ENCODE measurements at places on chromosomes 16 and 17. TPM values are rescaled to one million over a fixed set of nuclear protein-coding genes. Genes with fewer than 3 reads are reported as not detected.
A peak's percentile ranks its signal among the peaks of the same experiment; 100 is the strongest.

- ATAC-seq, result no peak
Observed at GRCh38 chr16:81684901-81685300, 94.2 kb upstream of the PLCG2 start.

DNA sequence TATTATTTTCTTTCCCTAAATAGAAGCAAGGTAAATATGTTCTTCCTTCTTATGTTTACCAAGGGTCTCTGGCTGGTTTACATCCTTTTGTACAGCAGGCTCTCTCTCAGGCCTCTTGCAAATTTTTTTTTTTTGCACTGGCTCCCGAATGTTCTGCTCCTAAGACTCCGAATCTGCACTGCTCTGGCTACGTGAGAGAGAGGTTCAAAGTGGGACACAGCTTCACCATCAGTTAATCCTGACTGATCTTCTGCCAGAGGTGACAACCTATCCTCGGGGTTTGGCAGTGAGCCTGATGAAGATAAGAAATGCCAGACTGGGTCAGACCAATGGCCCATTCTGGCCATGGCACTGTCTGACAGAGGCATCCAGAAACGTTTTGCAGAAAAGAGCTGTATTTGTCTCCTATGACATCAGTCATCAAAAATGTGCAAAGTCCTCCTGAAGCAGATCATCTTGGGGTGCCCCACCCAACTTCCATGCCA lies 136.9 kb downstream of the GRIN2A start:
- no peak for ATAC-seq

The PYDC1 gene
- total RNA-seq, result 0.61 TPM

DNA sequence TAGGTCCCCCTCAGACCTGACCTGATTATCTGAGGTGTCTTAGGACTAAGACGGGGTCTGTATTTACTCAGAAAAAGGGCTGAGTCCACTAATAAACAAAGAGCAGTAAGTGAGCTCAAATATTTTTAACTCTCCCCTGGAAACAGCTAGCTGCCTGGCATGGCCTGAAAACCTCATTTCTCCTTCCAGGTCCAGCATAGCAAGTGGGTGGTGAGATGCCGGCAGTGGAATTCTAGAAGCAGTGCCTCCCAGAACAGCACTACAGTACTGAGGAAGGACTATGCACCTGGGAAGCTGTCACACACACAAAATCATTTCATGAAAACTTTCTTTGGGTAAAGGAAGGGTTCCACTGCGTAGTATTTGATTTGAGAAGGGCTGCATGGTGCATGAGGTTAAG lies 29.5 kb upstream of the CFAP20 start:
- ATAC-seq, result no peak

DNA sequence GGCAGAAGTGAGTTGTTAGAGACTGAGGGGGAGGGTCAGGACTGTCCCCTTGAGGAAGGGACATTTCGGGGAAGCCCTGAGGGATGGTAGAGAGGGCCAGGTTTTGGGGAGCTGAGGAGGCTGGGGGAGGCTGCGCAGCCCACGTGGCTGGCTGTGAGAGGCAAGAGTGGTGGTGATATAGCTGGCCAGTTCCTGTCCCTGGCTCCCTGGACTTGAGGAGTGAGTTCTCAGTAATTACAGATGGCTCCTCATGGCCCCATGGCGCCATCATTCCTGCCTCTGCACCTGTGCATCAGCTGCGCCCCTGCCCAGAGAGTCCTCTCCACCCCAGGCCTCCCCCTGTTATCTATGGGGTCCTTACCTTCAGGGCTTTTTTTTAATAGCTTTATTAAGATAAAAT lies 30.3 kb downstream of the MPRIP start:
- no peak for ATAC-seq

DNA sequence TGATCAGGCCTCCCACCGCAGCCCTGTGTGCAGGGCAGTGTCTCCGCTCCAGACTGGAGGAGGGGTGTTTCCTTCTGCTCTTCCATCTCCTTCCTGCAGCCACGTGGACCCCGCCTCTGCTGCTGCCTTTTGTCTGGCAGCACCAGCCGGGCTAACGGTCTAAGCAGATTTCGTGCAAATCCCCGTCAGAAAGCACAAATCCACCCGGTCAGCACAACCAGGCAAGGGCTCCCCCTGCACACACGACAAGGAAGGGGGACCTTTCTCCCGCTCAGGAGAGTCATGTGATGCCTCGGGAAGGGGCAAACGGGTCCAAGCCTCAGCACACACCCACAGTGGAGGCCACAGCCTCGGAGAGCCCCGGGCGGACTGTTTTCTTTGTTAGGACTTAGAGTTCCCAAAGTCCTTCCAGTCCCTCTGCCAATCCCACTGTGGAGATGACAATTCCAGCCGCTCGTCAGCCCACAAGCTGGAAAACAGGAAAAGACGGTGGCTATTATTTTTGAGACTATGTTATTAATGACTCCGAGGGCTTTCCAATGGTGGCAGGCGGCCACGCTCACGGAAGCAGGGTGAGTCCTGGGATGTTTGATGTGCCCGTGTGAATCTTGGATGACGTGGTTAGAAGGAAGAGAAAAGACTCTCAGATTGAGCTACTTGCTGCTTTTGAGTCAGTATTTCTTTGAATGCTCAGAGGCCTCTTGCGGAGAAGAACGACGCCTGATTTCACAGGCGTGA lies 22.5 kb upstream of the MEAK7 start:
- ATAC-seq, result no peak

DNA sequence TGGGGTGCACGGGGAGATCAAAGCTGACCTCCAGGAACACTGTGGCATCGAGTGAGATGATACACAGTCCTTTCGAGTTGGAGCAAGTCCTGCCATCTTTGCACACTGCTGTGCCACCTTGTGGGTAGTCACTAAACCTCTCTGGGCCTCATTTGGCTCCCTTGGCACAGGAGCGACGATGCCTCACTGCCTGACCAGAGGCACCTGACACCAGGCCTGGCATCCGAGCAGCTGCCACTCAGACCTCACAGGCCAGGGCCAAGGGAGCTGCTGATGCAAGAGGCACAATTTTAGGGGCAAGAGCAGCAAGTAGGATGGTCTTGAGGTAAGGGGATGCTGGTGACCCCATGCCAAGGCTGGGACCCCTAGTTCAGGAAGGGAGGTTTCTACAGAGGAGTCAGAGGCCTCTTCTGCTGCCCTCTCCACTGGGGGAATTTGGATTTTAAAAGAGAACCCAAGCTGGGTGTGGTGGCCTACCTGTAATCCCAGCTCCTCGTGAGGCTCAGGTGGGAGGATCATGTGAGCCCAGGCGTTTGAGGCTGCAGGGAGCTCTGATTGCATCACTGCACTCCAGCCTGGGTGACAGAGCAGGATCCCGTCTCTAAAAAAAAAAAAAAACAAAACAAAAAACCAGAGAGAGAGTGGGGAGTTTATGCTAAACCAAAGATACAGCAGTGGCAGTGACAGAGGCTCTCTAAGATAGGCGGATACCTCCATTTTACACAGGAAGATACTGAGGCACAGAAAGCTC lies 6.7 kb upstream of the ADGRG1 start:
- ATAC-seq, result no peak

DNA sequence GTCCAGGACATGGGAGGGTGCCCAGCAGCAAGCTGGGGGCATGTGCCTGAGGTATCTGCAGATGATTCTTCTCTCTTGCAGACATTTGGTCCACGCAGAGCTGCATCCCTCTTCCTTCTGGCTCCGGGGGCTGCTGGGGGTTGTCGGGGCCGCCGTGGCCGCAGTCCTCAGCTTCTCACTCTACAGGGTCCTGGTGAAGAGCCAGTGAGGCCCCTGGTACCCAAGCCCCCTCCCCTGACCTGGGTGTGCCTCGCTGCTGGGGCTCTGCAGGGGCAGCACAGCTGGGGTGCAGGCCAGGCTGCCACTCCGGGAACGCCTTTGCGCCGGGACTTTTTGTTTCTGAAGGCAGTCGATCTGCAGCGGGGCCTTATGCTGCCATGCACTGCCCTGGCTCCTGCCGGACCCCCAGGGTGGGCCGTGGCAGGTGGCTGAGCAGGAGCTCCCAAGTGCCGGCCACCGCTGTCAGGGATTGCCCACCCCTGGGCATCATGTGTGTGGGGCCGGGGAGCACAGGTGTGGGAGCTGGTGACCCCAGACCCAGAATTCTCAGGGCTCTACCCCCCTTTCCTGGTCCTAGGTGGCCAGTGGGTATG lies 2.0 kb upstream of the RHBDL1 start:
- no peak for ATAC-seq

The TNFRSF17 gene
- total RNA-seq, result not detected

DNA sequence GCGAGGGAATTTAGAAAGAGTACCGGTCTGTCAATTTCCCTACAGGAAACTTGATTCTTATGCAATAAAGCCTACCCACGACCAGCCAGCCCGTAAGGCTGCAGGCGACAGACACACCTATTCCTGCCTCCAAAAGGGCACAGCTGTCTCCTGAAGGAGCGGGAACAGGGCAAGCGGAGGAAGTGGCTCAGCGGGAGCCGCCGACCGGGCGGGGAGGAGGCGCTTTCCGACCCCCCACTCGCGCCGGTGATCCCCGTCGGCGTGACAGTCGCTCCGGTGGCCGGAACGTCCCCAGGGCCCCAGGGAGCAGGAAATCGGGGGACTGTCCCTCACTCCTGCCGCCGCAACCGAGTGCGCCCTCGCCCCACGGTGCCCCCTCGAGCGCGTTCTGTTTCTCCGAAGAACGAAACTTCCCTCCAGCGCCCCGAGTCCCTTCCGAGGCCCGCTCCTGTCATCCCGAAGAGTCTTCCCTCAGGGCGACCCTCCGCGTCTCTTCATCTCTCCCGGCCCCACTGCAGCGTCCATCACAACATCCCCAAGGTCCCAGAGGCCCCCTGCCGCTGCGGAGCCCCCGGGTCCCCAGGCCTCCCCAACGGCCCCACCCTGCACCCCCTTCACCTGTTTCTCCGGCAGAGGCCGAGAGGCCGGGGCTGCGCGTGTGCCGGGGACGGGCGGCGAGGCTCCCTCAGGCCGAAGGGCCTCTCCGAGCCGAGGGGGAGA lies 421 bp downstream of the STAT3 start:
- no peak for ATAC-seq

DNA sequence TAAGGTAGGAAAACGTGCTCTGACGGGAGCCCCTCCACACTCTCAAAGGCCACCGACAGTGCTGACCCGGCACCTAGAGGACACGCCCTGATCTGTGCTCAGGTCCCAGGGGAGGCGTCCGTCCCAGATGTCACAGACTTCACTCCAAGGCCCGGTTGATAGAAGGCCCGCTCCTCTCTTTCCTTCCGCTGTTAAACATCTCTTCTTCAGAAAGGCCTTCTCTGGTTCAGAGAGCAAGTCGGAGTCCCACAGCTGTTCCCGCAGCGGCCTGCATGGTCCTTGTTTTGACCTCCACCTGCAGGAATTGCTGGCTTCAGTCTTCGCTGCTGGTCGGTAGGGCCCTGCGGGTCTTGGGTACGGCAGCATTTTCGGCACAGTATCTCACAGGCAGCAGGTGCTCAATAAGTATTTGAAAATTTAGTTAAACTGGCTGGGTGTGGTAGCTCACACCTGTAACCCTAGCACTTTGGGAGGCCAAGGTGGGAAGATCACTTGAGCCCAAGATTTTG lies 88.5 kb downstream of the MRC2 start:
- ATAC-seq, result no peak

GRCh38 chr16:27401768-27402568 lies at the start of gene IL21R:
Gene IL21R (plus strand): TSS chr16:27402174. CDS start chr16:27430072, 27,898 bp downstream.
- peak; percentile 61 for ATAC-seq

DNA sequence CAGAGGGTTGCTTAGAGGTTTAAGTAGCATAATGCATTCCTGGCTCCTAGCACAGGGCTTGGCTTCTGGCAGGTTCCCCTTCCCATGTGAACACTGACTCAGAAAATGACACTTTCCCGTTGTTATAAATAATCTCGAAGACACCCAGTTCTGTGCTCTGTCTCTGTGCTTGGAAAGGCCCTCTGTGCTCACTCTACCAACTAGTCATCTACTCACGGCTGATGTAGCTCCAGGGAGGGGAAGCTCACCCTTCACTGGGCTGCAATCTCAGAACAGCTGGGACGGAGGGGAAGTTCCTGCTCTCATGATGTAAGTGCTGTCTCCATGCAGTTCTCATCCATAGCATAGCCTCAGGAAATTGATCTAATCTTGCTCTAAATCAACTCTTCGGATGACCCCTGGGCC lies 230.5 kb upstream of the ASIC2 start:
- no peak for ATAC-seq

GRCh38 chr16:11047057-11047456 lies 102.7 kb downstream of the CLEC16A start:
- no peak for ATAC-seq

The MYO1C gene
- 51.0 TPM for total RNA-seq

DNA sequence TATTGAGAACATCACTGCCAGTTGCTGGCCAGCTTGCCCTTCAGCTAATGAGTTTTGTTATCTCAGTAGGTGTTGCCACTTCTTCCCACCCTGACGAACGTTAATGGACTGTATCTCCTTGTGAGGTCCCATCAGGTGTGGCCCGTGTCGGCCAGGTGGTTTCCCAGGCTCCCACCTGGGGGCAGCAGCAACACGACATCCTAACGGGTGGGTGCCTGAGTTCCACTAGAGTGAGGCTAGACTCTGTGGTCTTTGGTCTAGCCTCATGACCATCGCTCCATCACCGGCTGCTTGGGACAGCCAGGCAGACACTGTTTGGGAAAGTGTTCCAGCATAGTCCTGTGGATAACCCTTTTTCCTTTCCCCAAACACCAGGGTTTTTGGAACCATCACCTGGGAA lies 45.6 kb upstream of the LCMT1 start:
- no peak for ATAC-seq

GRCh38 chr16:57603115-57604024 lies 25.1 kb upstream of the ADGRG1 start:
- ATAC-seq, result no peak

The BAHCC1 gene
- total RNA-seq, result 0.26 TPM

The HBQ1 gene
- total RNA-seq, result not detected

- ATAC-seq, result no peak
Observed at GRCh38 chr16:50856991-50857390, 115.1 kb downstream of the CYLD start.

The PHF23 gene
- 52.3 TPM for total RNA-seq

The CD300C gene
- total RNA-seq, result not detected

DNA sequence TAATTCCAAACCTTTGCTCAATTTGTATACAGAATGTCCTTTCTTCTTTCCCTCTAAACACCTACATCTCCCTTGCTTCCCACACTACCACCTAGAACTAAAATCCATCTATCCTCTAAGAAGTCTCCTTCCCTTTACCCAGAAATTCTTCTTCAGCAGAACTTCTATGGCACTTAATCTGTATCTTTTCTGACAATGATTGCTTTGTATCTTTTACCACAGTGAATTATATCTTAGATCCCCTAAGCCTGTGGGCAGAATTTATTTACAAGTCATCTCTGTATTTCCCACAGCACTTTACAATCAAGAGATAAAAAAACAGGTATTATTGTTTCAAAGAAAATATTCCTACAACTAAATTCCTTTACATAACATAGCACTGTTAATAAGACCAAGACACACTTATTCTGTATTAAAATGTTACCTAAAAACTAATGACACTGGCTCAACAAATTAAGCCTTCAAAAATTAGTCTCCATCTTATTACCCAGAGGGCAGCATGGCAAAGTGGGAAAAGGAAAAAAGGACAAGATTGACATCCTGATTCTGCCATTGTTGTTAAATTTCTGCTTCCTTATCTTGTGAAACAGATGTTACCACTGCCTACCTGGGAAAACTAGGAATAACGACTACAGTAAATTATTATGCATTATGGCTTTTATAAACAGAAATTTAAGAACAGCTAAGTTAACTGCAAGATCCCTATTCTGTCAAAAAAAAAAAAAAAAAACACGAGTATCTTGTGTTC lies 42.8 kb downstream of the KANSL1 start:
- no peak for ATAC-seq
